ENCODE measurements at places on chromosomes 5 and 9. TPM values are rescaled to one million over a fixed set of nuclear protein-coding genes. Genes with fewer than 3 reads are reported as not detected.

GRCh38 chr5:159965031-159965837, 43.7 kb upstream of the TTC1 start:
- DNase-seq: peak; percentile 67

DNA sequence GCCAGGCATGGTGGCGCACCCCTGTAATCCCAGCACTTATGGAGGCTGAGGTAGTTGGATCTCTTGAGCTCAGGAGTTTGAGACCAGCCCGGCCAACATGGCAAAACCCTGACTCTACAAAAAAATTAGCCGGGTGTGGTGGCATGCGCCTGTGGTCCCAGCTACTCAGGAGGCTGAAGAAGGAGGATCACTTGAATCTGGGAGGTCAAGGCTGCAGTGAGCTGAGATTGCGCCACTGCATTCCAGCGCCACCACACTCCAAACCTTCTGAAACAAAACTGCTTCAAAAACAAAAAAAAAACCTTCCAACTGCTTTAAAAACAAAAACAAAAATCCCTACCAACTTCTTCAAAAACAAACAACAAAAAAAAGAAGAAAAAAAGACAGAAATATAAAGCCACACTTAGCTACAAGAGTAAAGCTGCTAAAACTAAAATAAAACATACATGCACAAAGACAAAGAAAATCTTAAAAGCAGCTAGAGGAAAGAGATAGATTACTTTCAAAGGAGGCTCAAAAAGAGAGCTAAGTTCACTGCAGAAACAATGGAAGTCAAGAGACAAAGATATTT, 11.4 kb downstream of the DCAF10 start:
- DNase-seq: no peak

RFX3 gene
- 24.7 TPM for total RNA-seq

GRCh38 chr5:55535199-55535905, 588 bp upstream of the PLPP1 start:
- DNase-seq: no peak

TTC23L gene
- 5.9 TPM for total RNA-seq

PIGO gene
- total RNA-seq: 25.0 TPM

- no peak for DNase-seq
These were observed at the start of gene HAPLN1 for GRCh38 chr5:83720836-83721537. Gene HAPLN1 (minus strand): TSS chr5:83720855. CDS start chr5:83673523, 47,332 bp downstream.

DNA sequence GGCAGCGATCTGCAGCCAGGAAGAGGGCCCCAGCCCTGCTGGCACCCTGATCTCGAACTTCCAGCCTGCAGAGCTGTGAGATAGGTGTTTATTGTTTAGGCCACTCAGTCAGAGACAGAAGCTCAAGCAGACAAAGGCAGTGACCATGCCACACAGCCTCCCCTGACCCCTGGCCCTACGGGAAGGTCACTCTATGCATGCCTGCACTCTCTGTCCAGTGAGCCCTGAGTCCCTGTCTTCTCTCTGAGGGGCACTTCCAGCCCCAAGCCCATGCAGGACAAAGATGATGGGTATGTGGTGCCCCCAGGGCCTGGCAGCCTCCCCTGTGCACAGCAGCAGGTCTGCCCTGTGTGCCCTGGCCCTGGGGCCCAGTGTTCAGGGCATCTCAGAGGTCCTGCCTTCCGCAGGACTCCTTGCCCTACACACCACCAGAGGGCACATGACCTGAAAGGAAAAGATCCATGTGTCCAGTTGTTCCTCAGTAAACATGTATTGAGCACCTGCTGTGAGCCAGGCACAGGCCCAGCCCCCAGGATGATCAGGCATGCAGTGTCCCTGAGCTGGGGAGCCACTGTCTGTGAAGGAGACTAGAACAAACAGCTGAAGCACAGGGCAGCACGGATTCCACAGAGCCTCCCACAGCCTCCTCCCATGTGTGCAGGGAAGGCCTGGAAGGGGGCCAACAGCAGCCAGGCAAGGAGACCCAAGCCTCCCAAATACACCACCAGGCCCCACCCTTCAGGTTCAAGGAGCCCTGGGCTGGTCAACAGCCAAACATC, 109.3 kb downstream of the ATPSCKMT start:
- no peak for DNase-seq

RLN2 gene
- not detected for total RNA-seq

DNA sequence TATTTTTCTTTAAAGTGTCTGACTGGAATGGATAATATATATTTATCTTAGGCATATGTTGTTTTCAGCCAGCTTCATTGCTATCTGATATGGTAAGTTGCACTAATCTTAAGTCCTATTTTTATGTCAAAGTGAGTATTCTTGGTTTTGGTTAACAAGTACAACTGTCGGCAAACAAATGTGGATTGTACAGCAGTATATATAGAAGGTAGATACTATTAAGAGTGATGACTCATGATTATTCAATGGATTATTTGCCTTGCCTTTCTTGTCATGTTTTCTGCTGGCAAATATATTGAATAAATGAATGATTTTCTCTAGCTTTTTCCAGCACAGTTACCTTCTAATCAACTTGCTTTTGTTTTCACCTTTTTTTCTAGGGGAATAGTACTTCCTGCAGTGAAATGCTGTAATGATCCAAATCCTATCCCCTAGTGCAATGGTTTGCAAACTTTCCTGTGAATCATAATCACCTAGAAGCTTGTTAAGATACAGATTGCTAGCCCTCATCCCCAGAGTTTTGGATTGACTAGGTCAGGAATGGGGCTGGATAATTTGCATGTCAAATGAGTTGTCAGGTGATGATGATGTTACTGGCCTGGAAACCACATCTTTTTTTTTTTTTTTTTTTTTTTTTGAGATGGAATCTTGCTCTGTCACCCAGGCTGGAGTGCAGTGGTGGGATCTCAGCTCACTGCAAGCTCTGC, 60.8 kb upstream of the ARRDC3 start:
- DNase-seq: no peak

DNA sequence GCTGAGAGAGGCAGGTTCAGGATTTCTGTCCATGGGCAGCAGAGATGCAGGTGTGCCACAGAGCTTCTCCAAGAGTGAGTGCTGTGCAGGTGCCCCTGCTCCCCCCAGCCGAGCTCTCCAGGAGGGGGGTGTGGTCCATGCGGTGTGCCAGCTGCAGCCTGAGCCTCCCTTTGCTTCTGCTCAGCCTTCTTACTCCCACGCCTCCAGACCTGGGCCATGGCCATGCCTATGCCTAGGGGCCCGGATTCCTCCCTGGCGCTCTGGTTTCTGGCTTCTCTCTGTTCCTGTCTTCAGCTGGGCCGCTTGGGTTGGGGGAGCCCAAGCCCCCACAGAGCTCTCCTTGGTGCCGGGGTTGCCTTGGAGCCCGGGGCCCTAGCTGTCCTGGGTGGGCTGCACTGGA, 133.3 kb downstream of the CACNA1B start:
- no peak for DNase-seq

MLANA gene
- not detected for total RNA-seq

DNA sequence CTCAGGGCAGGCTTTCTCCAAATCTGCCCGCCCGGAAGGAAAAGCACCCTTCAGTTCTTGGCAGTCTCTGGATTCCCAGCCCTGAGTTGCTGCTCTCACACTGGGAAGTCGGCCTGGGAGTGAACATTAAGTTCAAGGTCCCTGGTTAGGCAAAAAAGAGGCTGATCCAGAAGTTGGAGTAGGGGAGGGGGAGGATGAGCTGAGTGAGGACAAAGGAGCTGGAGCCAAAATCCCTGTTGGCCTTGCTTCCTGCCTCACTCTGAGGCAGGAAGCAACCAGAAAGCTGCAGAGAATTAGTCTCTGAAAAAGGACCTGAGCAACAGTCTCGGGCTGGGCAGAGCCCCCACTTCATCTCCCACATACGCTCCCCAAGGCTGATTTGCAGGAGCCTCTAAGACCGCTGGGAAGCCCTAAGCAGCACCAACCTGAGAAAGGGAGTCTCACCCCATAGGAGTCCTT, 15.0 kb upstream of the RPS14 start:
- no peak for DNase-seq

DNA sequence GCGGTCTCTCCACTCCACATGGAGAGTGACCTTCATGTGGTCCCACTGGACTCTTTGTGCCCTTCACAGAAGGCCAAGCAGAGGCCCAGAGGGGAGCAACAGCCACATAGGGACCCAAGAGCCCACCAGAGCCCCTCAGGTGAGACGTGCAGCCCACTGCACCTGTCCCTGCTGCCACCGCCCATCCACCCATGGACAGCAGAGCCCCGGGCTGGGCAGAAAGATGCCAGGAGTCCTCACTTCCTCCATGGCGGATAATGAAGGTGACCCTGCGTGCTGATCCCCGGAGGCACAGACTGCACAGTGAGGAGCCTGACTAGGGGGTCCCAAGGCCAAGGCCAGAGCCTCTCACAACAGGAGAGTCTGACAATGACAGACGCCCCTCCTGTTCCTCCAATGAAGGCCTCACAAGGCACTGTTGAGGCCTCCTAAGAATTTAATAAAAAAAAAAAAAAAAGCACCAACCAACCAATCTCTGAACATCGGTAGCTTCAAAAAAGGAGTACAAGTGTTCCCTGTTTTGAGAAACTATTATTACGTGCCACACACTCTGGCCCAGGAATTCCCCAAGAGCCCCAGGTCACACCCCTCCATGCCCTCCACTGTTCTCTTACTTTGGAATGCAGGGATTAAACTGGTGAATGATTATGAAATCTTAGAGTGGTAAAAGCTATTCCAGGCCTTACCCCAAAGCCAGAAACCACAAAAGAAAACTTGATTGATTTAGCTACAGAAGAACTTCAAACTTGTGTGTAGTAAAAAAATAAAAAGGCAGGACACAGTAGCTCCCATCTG, 2.8 kb upstream of the PPP1R26 start:
- DNase-seq: no peak

- no peak for DNase-seq
These were observed 159.7 kb upstream of the CDH12 start for GRCh38 chr5:23012842-23013241.

DNA sequence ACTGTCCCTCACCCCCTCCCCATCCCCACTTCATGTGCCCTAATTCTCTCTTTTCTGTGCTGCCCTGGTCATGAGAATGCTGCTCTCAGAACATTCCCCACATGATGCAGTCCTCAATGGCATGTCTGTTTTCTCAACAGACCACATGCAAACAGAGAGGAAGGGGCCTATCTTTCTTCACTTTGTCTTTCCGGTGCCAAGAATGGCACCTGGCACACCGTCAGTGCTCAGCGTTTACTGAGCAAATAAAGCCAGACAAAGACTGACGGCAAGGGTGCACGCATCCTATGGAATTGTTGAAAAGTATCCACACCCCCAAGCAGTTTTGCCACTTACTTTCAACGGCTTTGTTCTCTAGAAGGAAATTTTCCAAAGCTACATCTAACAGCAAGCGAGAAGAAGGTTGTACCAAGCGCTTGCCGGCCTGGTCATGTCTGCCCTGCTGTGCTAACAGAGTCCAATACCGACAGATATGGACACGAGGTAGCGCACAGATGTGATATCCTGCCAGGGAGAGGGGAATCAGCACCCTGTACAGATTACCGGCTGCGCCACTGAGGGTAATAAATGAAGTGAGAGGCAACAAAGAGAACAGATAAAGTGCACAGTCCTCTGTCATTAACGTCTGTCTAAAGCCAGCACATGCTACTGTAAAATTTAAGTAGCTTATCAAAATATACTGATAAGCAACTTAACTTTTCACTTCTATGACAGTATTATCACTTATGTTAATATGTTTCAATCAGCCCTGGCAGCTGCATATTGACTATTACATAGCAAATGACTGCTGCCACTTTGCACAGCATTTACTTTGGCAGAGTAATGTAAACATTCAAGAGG, 251.7 kb downstream of the DENND1A start:
- DNase-seq: no peak

GRCh38 chr5:36605241-36605640, 1.2 kb upstream of the SLC1A3 start:
- DNase-seq: no peak

WDR31 gene
- total RNA-seq: 4.6 TPM

DNA sequence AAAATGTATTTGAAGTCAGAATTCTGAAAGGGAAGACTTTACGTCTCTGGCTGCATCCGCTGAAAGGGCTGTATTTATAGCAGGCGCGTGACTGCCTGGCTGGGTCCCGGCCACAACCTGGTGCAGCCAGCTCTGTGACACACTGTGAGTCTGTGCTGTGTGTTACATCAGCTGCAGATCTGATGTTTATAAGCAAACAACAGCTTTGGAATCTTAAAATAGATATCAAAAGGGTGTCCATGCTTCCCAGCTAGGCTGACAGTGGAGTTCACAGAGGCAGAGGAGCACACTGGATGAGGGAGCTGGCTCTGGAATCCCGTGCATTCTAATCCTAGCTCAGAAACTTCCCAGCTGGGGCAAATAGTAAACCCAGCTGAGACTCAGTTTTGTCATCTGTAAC, 433.4 kb upstream of the BRINP1 start:
- DNase-seq: no peak

DNA sequence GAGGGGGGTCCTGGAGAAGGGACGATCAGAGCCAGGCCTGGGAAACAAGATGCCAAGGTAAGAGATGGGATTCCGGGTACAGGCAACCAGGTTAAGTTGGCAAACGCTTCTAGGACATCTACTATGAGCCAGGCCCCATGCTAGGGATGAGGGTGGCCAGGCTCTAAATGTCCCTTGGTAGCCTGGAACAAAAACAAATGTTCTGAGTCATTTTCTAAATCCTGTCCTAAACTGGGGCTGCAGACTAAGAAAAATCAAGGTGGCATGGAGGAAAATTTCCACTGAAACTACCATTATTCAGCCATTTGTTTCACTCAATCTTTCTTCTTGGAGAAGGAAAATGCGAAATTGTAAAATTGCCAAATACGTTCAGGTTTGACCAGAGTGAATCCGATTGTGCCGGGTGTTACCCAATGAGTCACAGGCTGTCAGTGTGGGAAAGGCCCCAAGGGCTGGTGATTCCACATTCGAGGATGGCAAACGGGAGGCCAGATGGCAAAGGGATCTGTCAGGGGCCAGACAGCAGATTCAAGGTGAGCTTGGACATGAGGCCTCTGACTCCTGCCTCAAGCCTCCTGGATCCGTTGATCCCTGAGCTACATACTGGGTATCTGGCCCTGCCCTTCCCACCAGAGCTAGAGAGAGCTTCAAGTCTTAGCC, 57.6 kb downstream of the PAX5 start:
- peak; percentile 37 for DNase-seq

DNA sequence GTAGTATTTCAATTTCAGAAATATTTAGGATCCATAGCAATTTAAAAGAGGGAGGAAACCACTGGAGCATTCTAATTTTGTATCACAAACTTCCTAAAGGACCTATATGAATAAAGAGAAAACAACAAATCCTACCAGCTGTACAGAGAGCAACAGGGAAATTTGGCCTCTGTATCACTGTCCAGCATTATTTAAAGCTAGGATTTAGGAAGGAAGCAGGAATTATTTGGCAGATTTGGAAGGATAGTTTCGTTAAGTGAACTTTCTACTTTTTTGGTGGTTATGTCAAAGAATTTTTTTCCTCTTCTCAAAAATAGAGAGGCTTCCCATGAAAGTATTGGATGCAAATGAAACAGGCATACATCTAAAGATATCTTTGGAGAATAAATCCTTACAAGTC, 269.7 kb downstream of the RAB3C start:
- no peak for DNase-seq

DNA sequence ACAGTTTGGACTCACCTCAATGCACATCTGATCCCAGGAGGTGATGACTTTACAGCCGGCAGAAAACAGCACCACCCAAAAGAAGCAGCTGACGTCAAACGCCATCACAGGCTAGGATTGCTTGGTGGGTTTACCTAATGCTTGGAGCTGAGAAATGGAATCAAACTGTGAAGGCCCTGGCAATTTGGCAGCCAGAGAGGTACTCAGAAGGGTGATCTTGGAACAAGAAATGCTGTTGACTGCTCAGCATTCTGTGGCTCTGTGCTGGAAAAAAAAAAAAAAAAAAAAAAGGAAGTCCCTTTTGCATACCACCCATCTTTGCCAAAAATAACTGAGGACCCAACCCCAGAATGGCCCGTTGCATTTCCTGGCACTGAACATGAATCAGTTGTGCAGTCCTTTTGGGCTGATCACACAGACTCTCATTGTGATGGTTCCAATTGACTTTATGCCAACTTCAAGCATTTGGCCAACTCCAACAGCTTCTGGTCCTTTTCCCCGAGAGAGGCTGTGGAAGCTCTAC, at the start of gene CD180:
CD180 (minus strand) TSS at position 263 of the 523 bp plus-strand sequence; CDS start at position 105, 158 bp downstream.
- no peak for DNase-seq

Measured in sciatic nerve (tissue), 2 donors.